ENCODE measurements at places on chromosomes 2 and 18. TPM values are rescaled to one million over a fixed set of nuclear protein-coding genes. Genes with fewer than 3 reads are reported as not detected.

GRCh38 chr2:163157891-163158496, 319.4 kb upstream of the KCNH7 start:
- H3K36me3 ChIP-seq = no peaks in the 10 kb centered on the region
- no peaks in the 10 kb centered on the region for H3K4me1 ChIP-seq
- DNase-seq = no peak
- no peaks in the 10 kb centered on the region for H3K27me3 ChIP-seq
- no peak overlapping the region for H3K27ac ChIP-seq

DNA sequence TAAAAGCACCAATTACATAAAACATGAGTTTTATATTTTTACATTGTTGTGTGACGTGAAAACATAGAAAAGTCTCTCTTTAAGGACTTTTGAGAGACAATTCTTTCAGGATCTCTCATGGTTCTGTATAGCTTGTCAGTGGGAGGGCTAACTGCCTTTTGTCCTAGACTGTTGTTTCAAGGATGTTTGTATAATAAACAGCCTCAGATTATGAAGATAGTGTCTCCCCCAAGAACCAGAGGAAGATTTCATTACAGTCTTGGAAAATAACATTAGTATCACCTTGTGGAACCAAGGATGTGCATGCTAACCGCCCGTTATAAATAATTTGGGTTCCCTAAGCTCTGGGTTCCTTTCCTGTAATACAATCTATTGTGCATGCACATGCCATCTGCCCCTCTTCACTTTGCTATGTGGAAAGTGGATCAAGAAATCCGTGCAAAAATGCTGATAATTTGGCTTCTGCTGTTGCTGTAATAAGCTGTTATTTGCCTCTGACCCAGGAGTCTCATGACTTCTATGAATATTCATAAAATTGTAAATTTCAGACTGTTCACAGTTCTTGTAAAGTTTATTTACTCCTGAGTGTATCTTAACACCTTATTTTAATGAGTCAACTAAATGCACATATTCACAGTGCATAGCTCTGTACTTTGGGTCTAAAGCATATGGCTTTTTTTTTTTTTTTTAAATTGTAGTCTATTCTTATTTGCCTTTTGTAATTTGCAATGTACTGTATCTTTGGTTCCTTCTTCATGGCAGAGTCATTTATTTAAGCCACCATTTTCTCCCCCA, 265.5 kb downstream of the PTH2R start:
- H3K27me3 ChIP-seq = no peaks in the 10 kb centered on the region
- H3K27ac ChIP-seq = no peak overlapping the region
- no peak overlapping the region for H3K4me3 ChIP-seq
- no peak for DNase-seq
- no peaks in the 10 kb centered on the region for H3K4me1 ChIP-seq

GRCh38 chr18:61676773-61677434, 215.9 kb downstream of the RNF152 start:
- H3K4me1 ChIP-seq = no peaks in the 10 kb centered on the region
- no peak overlapping the region for H3K27ac ChIP-seq
- DNase-seq = no peak
- H3K27me3 ChIP-seq = no peaks in the 10 kb centered on the region
- H3K36me3 ChIP-seq = no peaks in the 10 kb centered on the region

DNA sequence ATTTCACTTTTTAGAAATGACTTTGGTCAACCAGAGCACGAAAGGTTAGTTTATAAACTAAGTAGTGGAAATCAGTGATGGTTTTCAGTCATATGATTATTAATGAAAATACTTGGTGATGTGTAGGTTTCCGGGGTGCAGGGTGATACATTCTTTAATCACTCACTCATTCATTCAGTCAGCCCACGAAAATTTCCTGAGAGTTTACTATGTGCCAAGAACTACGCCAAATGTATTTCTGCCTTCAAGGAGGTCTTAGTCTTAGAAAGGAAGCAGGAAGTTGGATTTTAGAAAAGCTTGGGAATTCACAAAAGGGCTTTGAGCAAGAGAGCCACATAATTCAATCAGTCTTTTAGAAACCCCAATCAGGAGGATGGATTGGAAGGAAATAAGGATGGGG, 543.6 kb downstream of the PLCL1 start:
- H3K4me3 ChIP-seq = no peak overlapping the region
- H3K27me3 ChIP-seq = no peaks in the 10 kb centered on the region
- no peaks in the 10 kb centered on the region for H3K36me3 ChIP-seq
- no peak overlapping the region for H3K27ac ChIP-seq

GRCh38 chr2:120219766-120220165, 3.4 kb downstream of the TMEM185B start:
- H3K4me1 ChIP-seq = peaks cover 15% of the 10 kb centered on the region
- no peak for DNase-seq
- H3K27me3 ChIP-seq = peaks cover 7% of the 10 kb centered on the region
- no peak overlapping the region for H3K4me3 ChIP-seq
- no peak overlapping the region for H3K27ac ChIP-seq

GRCh38 chr2:16275131-16275530, 334.8 kb downstream of the MYCN start:
- H3K4me3 ChIP-seq = no peak overlapping the region
- H3K27ac ChIP-seq = no peak overlapping the region
- no peak for DNase-seq
- no peaks in the 10 kb centered on the region for H3K4me1 ChIP-seq

- no peak overlapping the region for H3K27ac ChIP-seq
- DNase-seq = no peak
- no peaks in the 10 kb centered on the region for H3K27me3 ChIP-seq
- H3K36me3 ChIP-seq = no peaks in the 10 kb centered on the region
These were observed 104.1 kb downstream of the PAX3 start for GRCh38 chr2:222194669-222195068.

DNA sequence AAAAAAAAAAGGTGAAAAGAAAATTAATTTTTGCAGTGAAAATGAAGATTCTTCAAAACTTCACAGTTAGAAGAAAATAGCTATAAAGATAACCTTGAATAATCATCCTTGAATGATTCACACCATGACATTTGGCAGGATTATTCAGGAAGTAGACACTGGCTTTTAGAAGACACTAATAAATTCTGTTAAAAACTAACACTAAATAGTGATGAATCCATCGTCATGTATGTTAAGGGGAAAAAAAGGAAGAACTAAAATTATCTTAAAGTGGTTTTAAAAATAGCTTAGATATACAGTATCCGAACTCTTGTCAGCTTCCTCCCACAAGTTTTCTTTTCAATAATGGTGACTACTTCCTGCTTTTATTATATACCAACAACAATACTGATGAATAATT, 10.2 kb downstream of the USP37 start:
- peaks cover 15% of the 10 kb centered on the region for H3K36me3 ChIP-seq
- no peaks in the 10 kb centered on the region for H3K4me1 ChIP-seq
- no peaks in the 10 kb centered on the region for H3K27me3 ChIP-seq
- H3K27ac ChIP-seq = no peak overlapping the region
- DNase-seq = no peak

DNA sequence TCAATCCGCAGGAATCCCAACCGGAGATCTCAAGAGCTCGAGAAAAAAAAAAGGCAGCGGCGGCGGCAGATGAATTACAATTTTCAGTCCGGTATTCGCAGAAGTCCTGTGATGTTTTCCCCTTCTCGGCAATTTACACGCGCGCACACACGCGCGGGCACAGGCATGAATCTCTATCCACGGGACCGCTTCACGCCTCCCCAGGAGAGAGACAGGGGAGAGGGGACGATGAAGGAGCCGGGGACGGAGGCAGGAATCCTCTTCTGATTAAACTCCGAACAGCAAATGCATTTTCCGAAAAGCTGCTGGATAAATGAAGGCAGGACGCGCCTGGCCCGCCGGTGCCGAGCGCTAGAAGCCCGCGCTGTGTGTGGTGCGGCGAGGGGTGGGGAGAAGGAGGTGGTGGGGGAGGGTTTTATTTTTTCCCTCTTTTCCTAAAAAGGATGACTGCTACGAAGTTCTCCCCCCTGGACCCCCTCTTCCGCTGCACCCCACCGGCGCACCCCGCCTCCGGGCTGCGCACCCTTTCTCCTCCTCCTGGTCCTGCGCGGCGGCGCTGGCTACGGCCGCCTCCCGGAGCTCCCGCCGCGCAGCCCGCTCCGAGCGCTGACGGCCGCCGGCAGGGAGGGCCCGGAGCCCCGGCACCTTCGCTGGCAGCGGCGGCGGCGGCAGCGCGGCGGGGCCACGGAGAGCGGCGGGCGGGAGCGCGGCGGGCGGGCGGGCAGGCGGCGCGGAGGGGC, at the start of gene BCL2:
Gene BCL2 (minus strand): TSS at position 387 of the 740 bp plus-strand sequence.
- H3K36me3 ChIP-seq = no peaks in the 10 kb centered on the region
- H3K4me3 ChIP-seq = peak within 1 kb of the TSS; percentile 78
- DNase-seq = peak; percentile 88
- H3K27ac ChIP-seq = peak within 1 kb of the TSS; percentile 78
- peaks cover 23% of the 10 kb centered on the region for H3K4me1 ChIP-seq

- H3K27me3 ChIP-seq = no peaks in the 10 kb centered on the region
- no peak overlapping the region for H3K27ac ChIP-seq
- DNase-seq = peak; percentile 29
- H3K4me1 ChIP-seq = peaks cover 5% of the 10 kb centered on the region
These were observed 101.8 kb downstream of the CD226 start for GRCh38 chr18:69845593-69846506.

DNA sequence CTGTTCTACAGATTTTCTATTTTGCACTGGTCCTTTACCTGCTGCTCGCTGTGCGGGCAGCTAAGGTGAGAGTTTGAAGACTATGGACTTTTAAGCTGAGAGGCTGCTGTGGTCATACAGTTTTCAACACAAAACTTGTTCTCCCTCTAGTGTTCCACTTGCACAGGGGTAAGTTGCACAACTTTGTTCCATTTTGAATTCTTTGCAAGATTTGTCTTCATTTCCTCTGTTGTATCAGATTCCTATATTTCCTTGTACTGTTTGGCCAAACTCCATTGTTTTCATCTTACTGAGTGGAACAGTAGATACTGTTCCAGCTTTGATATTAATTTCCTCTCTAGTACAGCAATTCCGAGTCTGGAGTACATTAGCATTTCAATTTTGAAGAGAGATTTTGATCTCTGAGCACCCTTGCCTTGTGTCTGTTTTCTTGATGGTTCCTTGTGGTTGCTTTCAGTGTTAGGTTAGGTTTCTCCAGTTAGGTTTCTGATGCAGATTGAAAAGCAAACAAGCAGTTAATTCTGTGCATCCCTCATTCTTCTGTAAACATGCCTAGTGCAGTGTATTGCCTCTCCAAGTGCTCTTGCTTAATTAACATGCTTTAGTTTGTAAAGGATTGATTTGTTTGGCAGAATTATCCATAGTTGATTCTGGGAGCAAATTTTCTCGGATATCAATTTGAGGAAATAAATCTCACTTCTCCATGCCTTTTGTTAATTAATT, 188.8 kb downstream of the PTPRM start:
- H3K27ac ChIP-seq = no peak overlapping the region
- H3K4me1 ChIP-seq = peaks cover 2% of the 10 kb centered on the region
- peak; percentile 28 for DNase-seq
- no peaks in the 10 kb centered on the region for H3K27me3 ChIP-seq
- H3K4me3 ChIP-seq = no peak overlapping the region

DNA sequence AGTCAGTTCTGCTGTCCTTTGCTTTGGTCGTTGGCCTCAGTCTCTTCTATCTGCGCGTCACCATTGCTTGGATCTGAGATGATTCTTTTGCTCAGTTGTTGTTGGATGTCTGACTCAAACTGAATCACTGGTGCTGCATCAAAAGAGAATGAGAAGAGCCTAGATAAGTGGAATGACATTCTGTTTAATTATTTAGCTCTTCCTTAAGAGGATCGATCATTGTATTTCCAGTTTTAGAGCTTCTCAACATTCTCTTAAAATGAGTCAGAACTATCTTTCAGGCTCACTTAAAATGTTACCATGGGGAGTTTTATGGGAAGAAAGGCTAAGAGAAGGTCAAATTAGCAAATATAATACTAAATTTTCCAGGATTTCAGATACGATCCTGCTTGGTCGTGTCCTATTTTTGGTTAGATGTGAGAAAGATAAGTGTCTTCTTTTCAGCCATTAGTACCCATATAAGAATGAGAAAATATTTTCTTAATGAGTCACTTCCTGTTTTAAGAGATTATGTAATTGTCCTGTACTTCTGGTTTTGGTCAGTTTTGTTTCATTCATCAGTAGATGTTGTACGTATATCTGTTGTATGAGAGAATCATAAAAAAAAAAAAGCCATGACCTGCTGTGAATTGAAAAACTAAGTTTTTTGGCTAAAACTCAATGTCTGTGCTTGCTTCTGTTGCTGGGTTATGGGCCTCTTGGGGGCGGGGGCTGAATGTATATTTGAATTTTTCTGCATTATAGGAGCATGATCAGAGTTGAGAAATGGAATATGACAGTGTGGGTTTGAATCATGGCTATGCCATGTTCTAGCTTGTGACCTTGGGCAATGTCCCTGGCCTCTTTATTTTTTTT, 31.6 kb upstream of the CASP10 start:
- peaks cover 45% of the 10 kb centered on the region for H3K36me3 ChIP-seq
- peak overlapping the region; percentile 80 for H3K27ac ChIP-seq
- peaks cover 4% of the 10 kb centered on the region for H3K4me1 ChIP-seq
- no peaks in the 10 kb centered on the region for H3K27me3 ChIP-seq
- peak; percentile 48 for DNase-seq
- H3K4me3 ChIP-seq = no peak overlapping the region

DNA sequence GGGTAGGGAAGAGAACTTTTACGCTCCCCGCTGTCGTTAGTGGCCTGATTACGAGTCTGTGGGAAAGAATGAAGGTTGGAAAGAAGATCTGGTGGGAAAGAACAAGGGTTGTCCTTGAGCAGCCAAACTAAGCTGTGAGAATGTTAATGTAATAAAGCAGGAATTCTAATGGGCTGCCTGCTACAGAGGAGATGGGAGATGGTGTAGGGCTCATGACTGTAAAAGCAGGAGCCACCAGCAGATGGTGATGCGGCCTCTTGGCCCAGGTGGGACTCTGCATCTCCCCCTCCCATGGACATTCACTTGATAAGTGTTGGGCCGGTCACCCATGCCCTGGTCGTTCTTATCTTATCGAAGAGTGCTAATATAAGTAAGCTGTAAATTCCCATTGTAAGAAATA, 150.0 kb downstream of the NEDD4L start:
- DNase-seq = peak; percentile 45
- H3K4me3 ChIP-seq = no peak overlapping the region
- peaks cover 6% of the 10 kb centered on the region for H3K27me3 ChIP-seq
- peaks cover 23% of the 10 kb centered on the region for H3K4me1 ChIP-seq
- no peaks in the 10 kb centered on the region for H3K36me3 ChIP-seq

DNA sequence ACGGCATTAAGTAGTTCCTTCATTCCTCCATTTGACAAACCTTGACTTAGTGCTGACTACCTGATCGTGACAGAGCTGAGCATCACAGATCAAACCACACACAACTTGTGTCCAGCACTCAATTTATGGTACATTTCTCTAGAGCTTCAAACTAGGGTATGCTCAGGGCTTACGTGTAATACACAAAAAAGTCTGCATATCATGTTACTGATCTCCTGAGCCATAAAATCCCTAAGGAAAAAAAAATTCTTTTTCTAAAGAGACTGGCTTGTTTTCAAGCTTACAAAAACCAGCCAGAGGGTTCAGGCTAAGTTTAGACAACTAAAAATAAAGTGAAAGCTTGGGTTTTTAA, 88.0 kb upstream of the ALKAL2 start:
- H3K36me3 ChIP-seq = no peaks in the 10 kb centered on the region
- no peak overlapping the region for H3K27ac ChIP-seq
- no peaks in the 10 kb centered on the region for H3K27me3 ChIP-seq
- H3K4me1 ChIP-seq = no peaks in the 10 kb centered on the region

The C2orf49 gene
- 14.9 TPM for total RNA-seq

The DOK1 gene
- 6.4 TPM for total RNA-seq

The FSIP2 gene
- total RNA-seq = 2.6 TPM

The TLK1 gene
- total RNA-seq = 16.9 TPM
